LoVo (cell line): ENCODE measurements at places on chromosomes 7 and 10.

- DNase-seq, result no peak
Measured at GRCh38 chr10:60009710-60010383, 103.5 kb upstream of the CCDC6 start.

DNA sequence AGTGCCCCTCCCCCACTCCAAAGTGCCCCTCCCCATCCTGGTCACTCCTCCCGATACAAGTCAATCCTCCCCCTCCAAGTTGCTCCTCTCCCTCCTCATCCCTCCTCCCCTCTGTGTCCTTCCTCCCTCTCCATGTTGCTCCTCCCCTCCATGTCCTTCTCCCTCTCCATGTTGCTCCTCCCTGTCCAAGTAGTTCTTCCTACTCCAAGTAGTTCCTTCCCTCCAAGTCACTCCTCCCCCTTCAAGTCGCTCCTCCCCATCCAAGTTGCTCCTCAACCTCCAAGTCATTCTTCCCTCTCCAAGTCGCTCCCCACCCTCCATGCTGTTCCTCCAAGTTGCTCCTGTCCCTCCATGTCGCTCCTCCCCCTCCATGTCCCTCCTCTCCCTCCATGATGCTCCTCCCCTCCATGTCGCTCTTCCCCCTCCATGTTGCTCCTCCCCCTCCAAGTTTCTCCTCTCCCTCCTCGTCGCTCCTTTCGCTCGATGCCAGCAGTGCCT, 8.6 kb upstream of the WBP1L start:
- DNase-seq, result no peak

- peak; percentile 19 for DNase-seq
Measured at GRCh38 chr10:14860791-14861190, 17.9 kb upstream of the SUV39H2 start.

DNA sequence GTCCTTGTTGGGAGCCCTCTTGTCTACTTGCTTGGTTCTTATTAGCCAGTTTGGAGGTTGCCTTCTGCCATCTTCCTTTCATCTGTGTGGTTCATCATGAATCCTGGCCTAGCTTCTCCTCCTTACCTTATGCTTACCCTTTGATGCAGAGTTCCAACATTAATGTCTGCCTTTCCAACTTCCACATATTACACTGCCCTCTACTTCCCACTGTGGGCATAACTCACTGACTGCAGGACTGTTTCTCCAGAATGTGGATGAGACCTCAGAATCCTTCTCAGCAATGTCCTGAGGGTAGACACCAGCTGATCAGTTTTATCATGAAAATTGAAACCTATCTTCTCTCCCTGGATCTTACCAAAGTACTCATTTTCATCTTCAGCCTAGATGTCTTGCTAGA, 491.0 kb downstream of the LRMDA start:
- DNase-seq, result no peak

GRCh38 chr10:66799474-66799873, 126.4 kb upstream of the LRRTM3 start:
- no peak for DNase-seq

- no peak for DNase-seq
Measured at GRCh38 chr7:31734456-31734855, 47.4 kb downstream of the PPP1R17 start.

- no peak for DNase-seq
Measured at GRCh38 chr7:122470859-122471258, 166.3 kb upstream of the FEZF1 start.

DNA sequence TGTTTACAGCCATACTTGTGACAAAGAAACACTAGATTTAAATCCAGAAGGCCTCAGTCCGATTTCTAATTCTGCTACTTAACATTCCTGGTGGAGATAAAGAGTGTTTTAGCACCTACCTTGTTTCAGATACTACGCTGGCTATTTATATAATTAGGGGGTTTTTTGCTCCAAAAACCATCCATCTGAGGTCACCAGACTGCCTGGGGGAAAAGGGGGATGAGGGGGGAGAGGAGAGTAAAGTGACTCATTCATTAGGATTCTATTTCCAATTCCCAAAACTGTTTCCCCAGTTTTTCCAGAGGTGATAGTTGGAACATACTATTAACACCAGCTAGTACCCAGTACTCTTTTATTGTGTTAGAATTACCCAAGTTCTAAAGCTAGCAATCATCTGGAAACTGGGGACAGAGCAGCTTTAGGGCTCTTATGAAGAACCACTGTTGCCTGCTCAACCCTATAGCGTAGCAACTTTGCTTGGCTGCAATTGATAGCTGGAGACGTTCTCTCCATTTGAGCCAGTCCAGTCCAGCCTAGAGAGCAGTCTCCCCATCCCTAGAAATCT, 6.6 kb downstream of the GCC1 start:
- DNase-seq, result no peak

GRCh38 chr7:12855036-12855435, 167.6 kb downstream of the ARL4A start:
- no peak for DNase-seq

DNA sequence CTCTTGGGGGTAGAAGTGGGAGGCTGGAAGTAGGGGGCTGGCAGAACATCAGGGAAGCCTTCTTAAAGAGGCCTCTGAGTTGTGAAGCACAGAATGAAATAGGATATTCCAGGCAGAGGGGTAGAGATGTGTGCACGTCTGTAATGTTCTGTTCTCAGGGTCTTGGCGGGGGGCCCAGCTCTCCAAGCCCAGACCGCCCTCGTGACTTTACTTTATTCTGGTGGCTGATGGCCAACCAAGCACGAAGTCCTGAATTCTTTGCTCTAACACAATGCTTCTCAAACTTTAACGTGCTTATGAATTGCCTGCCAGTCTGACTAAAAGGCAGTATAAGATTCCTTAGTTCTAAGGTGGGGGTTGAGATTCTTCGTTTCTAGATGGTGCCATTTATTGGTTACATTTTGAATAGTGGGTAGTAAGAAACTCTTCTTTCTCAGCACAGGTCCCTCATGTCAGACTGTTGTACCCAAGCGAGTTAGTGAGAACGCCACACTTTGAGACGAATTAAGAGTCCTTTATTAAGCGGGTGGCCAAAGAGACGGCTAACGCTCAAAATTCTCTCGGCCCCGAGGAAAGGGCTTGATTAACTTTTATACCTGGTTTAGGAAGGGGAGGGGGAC, 8.2 kb downstream of the PRXL2A start:
- DNase-seq, result no peak

GRCh38 chr7:155762655-155763054, 49.6 kb downstream of the SHH start:
- no peak for DNase-seq

DNA sequence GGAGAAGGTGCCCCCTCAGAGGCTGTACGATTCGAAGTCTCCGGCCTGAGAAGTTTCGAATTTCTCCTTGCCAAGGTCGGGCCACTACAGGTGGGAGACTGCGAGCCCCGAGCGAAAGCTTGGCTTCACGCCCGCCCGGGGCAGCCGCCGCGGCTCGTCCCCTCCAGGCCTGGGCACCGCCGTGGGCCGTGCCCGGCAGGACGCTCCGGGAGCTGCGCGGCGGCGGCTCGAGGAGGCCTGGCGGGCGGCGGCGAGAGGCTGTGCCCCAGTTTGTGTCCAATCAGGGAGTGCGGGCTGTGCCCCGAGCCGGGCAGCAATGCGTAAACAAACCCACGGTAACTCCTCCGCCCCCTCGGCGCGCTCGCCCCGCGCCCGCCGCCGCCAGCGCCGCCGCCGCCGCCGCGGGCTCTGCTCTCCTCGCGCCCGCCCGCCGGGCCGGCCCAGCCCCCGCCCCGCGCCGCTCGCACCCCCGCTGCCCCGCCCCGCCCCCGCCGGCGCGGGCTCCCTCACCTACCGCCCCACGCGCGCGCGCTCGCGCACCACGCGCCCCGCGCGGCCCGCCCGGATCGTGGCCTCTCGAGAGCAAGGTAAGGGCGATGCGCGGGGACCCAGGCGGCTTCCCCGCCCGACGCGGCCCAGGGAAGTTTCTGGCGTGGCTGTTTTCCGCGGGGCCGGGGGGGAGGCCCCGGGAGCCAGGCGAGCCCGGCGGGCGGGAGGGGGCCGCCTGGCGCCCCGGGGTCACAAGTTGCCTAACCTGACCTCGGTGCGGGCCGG, 57.8 kb upstream of the PCGF5 start:
- peak; percentile 70 for DNase-seq

- no peak for DNase-seq
Measured at GRCh38 chr10:67385566-67385965, 310.4 kb downstream of the CTNNA3 start.

DNA sequence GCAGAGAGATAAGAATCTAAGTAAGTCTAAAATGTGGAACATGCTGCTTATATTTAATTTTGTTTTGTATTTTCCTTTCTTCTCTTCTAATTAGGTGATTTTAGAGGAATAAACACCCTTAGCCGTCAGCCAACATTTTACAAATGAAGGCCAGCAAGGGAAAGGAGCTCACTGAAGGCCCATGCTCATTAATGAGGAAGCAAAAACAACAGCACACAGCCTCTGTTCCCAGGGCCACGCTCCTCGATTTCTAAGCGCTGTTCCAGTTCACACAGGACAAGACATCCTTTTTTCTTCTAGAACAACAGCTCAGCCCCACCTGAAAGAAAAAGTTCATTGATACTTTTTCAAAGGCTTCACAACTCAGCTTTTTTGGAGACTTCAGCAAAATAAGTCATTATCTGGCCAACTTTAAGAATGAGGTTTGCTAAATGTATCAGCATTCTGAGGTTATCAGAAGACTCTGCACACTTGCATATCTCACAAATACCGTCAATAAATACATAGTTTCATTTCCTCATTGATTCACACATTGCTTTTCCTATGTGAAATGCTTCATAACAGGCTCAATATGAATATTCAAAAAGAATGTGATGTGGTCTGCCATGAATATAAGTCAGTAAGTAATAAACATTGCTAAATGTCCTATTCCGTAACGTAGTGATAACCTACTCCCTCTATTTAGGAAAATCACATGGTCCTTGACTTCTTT, 34.8 kb upstream of the SFMBT2 start:
- DNase-seq, result no peak

DNA sequence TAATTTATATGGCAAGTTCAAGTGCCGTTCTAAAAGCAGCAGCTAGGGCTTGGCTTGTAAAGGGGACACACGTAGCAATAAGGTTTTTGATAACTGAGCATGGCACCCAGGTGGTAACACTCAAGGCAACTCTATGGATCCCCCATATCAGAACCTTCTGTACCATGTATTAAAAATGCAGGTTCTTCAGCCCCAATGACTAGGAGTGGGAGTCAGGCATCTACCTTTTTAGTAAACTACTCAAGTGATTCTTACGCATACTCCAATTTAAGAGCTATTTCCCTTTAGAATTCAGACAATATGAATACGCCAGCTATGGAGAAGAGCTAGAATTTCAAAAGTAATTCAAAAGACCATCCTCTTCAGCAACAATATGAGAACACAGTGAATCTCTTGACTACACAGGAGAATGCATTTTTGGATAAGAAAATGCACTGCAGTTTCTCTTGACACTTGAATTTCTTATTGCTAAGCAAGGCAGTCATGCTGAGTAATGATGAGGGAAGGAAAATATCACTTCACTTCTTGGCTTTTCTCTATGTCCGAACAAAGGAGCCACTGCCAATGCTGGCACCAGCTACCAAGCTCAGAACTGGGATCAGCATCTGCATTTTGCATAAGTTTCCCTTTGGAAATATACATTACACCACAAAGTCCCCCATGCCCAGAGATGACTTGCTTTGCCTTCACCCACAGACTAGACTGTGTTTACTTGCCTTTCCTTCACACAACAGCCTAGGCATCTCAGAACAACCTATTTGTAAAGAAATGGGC, 53.5 kb downstream of the ABLIM1 start:
- no peak for DNase-seq
